ENCODE measurements at places on chromosomes 13 and 19.

GRCh38 chr13:27161980-27162379, 9.6 kb downstream of the USP12 start:
- no peak for DNase-seq

DNA sequence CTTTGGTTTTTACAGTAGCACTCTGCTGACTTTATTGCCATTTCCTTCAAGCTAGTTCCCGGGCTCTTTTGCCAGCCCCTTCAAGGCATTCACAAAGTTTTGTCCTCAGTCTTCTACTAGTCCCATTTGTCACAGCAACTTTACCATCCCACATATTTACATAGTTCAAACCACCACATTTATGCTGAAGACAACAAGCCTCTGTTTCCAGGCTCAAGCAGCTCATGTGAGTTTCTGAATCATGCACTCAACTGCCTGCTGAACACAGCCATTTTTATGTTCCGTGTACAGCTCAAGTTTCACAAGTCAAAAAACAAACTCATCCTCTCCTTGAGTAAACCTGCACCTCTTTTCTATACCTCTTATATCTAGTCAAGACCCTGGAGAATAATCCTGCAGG, 977.0 kb upstream of the SLC10A2 start:
- no peak for DNase-seq

- peak; percentile 37 for DNase-seq
Observed at GRCh38 chr19:14517840-14518505, at the start of gene DNAJB1. Gene DNAJB1, minus strand, starts transcription at chr19:14518397. Its CDS starts 48 bp downstream, at chr19:14518349.

DNA sequence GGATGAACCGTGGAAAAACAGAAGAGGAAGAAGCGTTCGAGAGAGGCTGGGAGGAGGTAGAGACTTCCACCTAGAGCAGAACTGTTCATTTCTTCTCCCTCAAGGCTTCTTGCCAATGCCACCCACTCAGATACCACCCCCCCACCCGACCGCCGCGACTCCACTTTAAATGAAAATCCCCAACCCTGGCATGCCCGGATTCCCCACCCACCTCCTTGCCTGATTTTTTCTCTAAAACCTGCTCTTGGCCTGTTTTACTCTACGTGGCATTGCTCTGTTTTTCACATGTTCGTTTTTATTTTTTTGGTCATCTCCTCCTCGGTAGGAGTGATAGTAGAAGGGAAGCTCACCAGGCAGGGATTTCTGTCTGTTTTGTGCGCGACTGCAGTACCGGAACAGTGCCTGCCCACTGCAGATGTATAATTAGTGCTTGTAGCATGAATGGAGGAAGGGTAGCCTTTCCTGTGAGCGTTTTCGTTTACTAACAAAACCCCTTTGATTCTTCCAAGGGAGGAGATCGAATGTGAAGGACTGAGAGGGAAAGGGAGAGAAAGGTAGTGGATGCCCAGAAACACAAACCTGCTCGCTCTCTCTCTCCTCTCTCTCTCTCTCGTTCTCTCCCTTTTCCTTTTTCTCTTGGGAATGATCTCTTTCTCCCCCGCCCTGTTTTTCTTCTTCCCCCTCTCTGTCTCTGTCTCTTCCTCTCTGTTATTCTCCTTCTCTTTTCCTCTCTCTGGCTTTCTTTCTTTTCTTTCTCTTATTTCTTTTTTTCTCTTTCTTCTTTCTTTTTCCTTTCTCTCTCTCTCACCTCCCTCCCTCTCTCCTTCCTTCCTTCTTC, 2.2 kb downstream of the CD70 start:
- no peak for DNase-seq

DNA sequence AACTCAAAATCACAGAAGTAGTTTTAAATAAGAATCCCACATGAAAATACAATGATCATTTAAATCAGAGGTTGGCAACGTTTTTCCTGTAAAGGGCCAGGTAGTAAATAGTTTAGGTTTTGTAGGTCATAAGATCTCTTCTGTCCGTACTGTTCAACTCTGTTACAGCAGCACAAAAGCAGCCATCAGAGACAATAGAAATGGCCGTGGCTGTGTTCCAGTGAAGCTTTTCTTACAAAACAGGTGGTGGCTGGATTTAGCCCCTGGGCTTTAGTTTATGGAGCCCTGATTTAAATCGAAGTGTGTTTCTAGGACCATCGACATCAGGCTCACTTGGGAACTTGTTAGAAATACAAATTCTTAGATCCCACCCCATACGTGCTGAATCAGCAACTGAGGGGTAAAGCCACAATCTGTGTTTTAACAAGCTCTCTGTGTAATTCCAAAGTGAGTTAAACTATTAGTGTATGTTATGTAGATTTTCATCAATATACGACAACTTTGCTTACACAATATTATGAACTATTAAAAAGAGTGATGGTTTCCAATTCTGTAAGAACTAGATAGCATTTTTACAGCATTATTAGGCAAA, 54.8 kb upstream of the MIR17HG start:
- DNase-seq, result no peak
